Progenitor cell of endocrine pancreas (in vitro differentiated cells): ENCODE measurements at places on chromosomes 5 and 9.

DNA sequence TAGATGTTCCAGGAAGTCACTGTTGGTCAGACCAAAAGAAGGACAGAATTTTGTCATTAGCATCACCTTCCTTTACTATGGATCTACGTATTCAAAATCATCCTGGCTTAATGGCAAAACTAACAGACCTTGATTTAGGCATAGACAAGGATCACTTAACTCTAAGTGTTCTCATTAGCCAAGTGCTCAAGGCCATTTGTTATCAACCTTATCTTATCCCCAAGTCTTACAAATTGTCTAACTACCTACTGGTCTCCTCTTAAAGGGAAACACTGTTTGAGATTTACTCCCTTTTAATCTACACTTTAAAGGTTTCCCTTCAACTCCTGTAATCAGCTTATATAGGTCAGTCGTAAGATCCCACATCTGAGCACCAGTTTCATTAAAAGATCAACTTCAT, 1197.5 kb upstream of the C9orf72 start:
- DNase-seq, result no peak

GRCh38 chr5:53023969-53024368, 34.8 kb downstream of the ITGA2 start:
- DNase-seq, result no peak

DNA sequence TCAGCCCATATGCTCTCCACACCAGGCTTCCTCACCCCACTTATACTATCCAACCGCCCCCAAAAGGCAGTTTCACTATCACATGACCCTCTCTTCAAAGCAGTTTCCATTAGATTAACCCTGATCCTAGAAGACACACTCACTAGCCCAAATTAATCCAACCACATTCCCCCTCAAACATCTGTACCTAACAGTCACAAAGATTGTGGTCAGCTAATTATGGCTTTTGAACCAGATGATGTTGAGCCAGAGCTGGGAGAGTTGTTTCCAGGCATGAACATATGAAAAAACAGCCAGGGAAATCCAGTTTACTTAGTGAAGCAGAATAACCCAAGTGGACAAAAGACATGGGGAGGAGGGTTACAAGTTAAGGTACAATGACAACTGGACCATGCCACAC, 131.2 kb downstream of the SPOCK1 start:
- DNase-seq, result no peak

DNA sequence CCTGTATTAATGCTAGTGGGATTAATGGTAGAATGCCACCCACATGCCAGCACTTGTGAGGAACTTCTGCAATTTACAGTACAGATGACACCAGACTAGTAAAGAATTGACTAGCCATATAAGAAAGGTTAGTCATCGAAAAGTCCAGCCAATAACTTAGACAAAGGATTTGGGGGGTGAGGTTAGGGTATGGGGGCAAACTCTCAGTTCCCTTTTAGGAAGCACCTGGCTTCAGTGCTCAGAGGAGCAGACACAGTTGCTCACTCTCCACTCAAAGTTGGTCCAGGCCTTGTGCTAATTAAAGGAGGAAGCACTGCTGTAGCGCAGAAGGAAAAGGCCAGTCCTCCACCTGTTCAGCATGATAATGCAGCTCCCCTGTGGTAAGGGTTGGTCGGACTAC, 25.2 kb downstream of the TGFBR1 start:
- DNase-seq, result no peak

- DNase-seq, result no peak
Measured at GRCh38 chr9:94908011-94908563, 181.6 kb downstream of the AOPEP start.

DNA sequence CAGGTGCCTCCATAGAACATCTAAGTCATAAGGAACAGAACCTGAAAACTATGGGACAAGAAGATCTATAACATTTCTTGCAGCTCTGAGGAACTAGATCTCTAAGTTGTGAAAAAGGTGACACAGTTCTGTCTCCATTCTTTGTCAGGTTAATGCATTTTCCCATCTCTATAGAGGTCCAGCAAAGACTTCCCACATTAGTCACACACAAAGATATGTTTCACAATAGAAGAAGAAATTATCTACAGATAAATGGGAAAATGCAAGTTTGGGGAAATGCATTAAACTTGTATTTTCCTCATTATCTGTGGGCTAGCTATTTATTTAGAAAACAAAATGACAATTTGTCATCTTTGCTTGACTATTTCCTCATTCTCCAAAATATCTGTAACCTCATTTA, 458.6 kb upstream of the PAPPA start:
- DNase-seq, result no peak

DNA sequence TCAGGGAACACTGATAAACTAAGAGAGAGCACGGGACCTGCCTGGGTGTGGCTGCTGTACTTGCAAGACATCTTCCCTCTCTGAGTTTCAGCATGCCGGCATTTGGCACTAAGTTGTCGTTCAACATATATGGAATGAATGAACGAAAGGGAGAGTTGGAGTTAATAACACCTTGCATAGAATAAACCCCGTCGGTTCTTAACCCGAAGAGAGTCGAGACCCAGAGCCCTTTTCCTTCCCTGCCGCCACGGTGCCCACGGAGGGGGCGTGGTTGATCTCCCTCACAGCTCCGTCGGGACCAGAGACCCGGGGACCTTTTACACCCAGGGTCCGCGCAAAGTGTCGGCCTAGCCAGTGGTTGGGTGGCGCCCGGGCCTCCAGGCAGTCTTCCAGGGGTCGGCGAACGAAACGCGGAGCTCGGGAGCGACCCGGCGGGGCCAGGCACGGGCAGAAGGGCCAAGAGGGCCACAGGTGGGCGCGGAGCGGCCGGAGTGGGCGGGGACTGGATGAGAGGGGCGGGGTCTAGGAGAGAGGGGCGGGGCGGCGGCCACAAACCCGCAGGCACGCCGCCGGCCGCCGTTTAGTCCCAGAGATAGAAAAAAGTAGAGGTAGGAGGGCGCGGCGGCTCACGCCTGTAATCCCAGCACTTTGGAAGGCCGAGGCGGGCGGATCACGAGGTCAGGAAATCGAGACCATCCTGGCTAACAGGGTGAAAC, 735 bp upstream of the RPL26L1 start:
- peak; percentile 49 for DNase-seq
